T-helper 22 cell (primary cell): ENCODE measurements at places on chromosomes 16 and 17.

- no peak for DNase-seq
These were observed 120.9 kb downstream of the METRNL start for GRCh38 chr17:83200231-83200699.

- no peak for DNase-seq
These were observed 821 bp upstream of the GFAP start for GRCh38 chr17:44915862-44916780.

- DNase-seq: no peak
These were observed 390.8 kb downstream of the CPPED1 start for GRCh38 chr16:12412890-12413289.

GRCh38 chr17:6782244-6782643 lies 6.2 kb downstream of the FBXO39 start:
- no peak for DNase-seq

DNA sequence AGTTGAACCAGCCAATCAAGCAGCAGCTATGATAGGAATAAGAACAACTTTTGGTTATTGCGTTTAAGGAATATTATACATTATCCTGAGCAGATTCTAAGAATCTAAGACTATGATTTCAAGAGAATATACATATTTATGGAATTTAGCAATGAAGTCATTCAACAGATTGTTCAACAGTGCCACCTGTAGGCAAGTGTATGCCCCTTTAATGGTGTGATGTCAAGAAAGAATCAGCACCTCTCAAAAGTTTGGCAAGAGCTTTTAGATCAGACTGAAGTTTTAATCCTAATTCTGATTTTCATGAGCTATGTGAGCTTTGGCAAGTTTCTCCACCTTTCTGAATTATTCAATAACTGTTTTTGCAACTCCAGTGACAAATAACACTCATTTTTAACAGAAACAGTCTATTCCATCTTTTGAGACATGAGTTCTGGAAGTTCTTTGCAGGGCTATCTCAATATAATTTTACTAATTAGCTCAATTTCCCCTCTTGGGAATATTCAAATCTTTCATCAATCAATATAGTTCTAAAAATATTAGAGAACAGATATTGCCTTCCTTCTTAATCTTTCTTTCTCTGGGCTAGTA lies 474.3 kb upstream of the TOM1L1 start:
- DNase-seq: no peak

DNA sequence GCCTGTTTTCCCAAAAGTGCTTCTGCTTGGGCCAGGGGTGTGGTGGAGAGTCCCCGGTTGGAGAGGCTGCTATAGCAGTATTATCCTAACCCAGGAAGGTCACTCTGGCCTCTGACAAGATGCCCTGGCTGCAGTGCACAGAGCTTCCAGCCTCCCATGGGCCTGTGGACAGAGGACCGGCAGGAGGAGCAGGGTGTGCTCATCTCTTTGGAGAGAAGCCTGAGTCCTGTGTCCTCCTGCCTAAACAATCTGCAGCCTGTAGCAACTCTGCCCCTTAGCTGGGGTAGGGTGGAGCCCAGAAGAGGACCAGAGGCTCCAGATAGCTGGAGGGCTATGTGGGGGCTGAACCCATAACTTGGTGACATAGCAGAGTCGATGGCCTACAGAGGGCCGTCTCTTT lies 78.0 kb downstream of the MPRIP start:
- no peak for DNase-seq

DNA sequence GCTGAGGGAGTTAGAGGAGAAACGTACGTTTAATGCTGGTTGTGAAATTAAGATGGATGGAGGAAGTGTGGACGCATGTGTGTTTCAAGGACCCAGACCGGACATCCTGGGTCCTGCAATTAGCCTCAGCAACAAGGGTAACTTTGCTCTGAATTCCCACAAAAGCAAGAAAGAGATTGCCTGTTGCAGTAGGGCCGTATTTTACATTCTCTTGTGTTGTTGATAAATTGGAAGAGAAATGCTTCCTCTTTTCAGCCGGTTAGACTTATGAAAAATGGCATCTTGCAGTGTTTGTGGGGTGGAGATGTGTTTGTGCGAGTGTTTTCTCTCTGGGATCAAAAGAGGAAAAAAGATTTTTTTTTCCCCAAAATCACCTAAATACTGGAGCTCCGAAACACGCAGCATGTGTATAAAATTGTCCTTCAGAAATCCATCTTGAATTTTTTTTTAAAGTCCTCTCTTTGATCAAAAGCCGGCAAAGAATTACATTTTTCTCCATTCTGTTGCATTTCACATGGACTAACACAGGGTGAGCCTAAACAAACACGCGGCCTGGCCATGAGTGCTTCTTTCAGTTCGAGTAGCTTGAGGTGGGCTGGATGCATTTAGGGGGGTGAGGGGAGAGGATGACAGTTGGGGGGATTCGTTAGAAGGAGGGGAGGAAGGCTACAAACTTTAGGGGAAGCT lies 251.6 kb downstream of the C16orf95 start:
- no peak for DNase-seq

DNA sequence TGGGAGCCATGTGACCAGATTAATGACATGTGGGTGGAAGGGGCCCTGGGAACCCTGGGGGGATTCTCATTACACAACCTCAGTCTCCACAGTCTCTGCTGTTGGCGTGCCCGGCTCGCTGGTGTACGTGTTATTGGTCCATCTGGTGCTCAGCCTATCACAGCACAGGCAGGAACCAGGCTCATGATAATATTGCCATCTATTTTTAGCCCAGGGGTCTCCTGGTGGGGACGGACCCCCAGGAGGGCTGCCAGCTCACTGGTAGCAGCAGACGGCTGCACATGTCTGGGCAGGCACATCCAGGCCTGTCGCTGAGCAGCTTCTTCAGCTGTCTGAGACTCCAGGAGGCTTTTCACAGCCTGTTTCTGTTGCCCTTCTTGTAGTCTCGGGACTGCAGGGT lies 123.8 kb downstream of the RAB11FIP4 start:
- no peak for DNase-seq

DNA sequence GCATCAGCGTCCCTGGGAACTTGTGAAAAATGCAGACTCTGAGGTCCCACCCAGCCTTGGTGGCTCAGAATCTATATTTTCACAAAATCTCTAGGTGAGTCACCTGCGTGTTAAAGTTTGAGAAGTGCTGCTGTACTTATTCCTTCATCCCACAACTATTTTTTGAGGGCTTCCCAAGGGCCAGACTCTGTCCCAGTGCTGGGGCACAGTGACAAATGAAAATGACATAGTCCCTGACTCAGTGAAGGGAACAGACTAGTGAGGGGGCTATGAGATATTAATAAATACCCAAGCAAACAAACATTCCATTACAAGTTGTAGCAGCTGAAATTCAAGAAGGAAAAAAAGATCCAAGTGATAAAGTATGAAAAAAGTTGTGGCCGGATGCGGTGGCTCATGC lies 9.9 kb upstream of the EMP2 start:
- no peak for DNase-seq

GRCh38 chr17:34299956-34300577 lies 14.5 kb downstream of the CCL11 start:
- DNase-seq: no peak

GRCh38 chr17:41689497-41690299 lies 1.0 kb downstream of the EIF1 start:
- DNase-seq: no peak

- no peak for DNase-seq
These were observed 6.1 kb downstream of the TMEM235 start for GRCh38 chr17:78237401-78238012.

DNA sequence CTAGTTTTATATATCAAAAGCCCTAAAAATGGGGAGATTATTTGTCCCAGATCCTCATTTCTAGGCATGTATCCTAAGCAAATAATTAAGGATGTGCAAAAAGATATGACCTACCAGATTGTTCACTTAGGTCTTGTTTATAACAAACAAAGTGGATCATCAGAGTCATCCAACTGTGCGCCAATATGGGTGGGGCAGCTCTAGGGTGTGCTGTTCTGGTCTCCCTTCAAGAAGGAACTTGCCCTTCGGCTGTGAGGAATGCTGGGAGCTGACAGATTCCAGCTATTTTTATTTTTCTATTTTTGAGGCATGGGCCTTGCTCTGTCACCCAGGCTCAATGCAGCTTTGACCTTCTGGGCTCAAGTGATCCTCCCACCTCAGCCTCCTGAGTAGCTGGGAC lies 13.8 kb downstream of the CHP2 start:
- no peak for DNase-seq

GRCh38 chr17:42138749-42139492 lies 15.9 kb downstream of the RAB5C start:
- no peak for DNase-seq

DNA sequence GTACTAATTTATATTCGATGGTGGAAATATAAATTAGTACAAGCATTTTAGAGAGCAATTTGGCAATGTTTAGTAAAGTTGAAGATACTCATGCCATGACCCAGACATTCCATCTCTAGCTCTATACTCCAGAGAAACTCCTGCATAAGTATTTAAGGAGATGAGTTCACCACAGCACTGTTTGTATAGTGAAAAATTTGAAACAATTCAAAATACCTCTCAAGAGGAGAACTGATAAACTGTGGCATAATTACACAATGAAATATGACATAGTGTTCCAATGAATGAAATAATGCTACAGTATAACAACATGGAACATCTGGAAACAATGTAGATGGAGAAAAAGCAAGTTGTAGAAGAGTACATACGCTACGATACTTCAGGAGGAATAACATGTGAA lies 48.6 kb upstream of the IRX3 start:
- no peak for DNase-seq

GRCh38 chr16:35911899-35912298 lies 2452.5 kb downstream of the TP53TG3F start:
- DNase-seq: no peak

DNA sequence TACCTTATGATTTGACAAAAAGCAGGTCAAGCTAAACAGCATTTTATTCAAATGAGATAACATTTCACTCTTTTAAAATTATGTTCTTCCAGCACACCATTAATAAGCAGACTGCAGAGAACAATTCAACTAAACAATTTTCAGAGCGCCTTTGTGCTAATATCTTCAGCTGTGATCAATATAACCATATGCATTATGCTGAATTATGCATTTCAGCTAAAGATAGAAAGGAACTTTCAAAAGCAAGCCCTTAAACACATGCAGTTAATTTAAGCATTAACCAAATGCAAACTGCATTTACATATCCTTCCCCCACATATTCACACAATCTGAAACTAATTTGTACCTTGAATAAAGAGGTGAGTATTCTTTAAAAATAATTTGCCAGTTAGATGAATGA lies 41.6 kb downstream of the RPGRIP1L start:
- DNase-seq: no peak

- DNase-seq: no peak
These were observed 832.3 kb upstream of the GOT2 start for GRCh38 chr16:59566446-59566845.

DNA sequence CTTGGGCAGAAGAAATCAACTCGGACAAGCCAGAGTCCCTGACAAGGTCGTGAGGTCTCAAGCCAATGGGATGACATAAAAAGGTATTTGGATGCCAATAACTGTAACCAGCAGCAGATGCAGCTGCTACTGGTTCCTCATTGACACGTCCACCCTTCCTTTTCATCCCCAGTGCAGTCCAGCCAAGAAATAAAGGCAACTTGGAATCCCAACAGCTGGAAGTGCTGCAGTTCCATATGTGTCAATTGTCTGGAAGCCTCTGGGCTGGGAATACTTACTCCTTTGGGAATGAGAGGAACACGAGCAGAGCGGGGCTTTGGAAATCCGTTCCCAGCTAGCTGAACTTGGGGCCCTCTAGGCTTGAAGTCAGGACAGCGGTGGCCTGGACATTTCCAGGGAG lies 360.4 kb upstream of the ZFHX3 start:
- no peak for DNase-seq

- DNase-seq: no peak
These were observed 140.7 kb downstream of the PRKCB start for GRCh38 chr16:23976524-23976923.

- DNase-seq: no peak
These were observed 20.2 kb downstream of the ZNF778 start for GRCh38 chr16:89237733-89238132.

GRCh38 chr16:71880176-71880575 lies 3.8 kb downstream of the ZNF821 start:
- DNase-seq: no peak

DNA sequence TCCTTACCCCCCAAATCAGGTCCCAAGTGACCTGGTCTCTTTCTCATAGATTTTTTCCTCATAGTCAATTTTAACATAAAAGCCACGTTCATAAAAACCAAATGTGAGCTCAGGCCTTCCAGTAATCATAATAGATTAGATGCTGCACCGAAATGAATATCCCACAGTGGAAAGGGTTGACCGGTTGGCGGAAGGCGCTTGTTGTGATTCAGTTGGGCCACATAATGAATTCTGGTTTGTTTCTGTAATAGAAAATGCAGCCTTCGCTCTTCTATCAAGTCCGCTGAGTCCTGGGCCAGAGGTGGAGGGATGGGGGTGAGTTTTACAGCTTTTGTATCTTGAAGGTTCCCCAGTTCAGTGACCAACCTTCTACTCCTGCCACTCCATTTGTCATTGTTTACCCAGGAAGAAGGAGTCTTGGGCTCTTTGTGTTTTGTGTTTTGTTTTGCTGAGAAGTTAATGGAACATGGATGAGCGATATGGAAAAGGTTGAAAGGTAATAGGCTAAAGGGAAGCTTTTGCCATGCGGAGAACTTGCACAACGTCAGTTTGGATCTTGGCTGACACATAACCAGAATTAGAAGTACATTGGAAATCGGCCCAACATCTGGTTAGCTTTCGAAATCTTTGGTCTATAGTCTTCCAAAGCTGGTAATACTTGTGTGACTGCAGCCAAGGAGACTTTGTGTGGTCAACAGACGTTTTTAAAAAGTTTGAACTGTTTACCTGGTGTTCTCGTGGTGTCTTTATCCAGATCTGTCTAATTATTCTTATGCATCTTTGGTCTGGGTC lies 89.5 kb downstream of the CLEC16A start:
- no peak for DNase-seq

DNA sequence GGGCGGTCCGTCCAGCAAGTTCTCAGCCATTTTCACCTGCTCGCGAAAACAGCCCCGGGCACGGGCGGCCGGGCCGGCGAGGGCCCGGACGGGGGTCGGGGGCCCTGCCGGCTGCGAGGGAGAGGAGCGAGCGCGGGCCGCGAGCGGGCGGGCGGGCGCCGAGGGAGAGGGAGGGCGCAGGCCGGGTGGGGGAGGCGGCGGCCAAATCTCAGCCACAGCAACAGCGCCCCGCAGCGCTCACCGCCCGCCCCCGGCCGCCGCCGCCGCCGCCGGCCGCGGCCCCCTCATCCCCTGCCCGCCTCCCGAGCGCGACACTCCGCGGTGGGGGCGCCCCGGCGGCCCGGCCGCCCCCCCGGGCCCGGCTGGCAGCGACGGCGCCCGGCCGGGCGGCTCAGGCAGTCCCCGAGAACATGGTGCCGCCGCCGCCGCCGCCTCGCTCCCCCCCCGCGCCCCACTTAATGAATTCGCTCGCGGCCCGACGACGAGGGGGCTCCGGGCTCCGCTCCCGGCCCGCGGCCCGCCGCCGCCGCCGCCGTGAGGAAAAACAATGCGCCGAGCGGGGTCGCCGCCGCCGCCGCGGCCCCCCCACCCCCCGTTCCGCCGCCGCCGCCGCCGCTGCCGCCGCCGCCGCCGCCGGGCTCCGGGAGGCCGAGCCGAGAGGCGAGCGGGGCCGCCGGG lies 487 bp downstream of the CREBBP start:
- peak; percentile 54 for DNase-seq
